SW480 (cell line): ENCODE measurements at places on chromosomes 2 and 18.

GRCh38 chr2:100831831-100832230, 11.9 kb downstream of the NPAS2 start:
- no peak for DNase-seq

GRCh38 chr2:19806131-19806530, 95.7 kb downstream of the TTC32 start:
- no peak for DNase-seq

DNA sequence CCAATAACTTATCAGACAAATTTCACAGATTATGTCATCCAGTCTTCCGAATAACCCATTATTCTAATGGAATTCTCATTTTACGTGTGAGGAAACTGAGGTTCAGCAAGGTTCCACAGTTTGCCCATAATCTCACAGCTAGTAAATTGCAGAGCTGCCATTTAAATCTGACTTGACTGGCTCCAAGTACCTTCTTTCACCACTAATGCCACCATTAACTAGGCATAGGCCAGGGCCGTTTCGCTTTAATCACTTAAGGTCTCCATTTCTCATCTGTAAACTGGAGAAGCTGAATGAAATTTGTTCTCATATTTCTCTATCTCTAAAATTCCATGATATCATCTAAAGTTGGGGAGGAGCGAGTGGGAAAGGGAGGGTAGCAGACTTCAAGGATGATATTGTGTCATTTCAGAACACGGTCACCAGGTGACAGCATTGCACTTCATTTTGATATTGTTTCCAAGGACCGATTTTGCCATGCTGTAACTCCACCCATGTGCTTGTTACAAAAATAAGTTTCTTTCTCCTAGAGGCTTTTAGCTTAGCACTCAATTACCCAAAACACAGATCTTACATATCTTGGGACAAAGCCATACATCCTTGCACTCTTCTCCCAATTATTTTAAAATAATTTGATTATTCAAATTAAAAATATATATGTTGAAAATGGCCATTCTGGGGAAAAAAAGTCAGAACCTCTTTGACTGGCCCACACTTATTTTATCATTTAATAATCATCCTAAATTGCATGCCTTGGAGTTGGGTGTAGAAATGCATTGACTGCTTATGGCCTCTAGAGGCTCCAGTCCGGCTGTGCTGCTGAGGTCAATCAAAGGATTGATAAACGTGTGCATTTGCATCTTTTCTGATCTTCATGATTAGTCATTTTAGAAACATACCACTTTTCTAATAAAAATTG, 123.8 kb downstream of the AKAIN1 start:
- peak; percentile 46 for DNase-seq

GRCh38 chr2:166068981-166069380, 58.8 kb downstream of the SCN1A start:
- no peak for DNase-seq

- DNase-seq = no peak
Observed at GRCh38 chr18:41850781-41851180, 104.3 kb upstream of the PIK3C3 start.

DNA sequence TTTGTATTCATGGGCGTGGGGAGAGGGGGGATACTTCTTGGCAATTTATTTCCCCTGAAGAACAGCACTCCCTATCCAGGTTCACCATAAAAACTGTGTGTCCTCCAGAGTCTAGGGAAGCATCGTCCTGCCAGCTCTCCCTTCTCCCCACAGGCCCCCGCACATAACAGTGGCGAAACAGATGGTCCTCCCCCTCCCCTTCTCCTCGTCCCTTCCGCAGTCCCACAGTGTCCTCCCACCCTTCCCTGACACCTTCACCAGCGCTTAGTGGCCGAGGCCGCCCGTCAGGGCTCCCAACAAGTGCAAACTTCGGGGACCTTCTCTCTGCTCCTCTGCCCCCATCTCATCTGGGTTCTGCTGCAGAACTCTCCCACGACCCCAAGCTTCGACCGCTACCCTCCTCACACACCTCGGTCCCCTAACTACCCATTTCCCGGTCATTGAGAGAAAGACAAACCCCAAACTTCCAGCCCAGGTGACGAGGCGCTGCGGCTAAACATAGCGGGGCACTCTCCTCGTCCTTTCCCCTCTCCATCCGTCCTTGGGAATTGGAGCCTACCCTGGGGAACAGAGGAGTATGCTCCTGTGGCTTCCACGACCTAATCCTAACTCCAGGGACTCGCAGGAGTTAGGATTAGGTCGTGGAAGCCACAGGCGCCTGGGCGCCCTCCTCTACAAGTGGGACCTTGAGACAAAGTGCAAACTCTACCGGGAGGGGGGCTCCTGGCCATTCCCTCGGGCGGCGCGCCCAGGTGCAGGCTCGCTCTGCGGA, 971 bp downstream of the ZNF385B start:
- no peak for DNase-seq

- DNase-seq = peak; percentile 46
Observed at GRCh38 chr18:13471971-13472628, 253.5 kb downstream of the LDLRAD4 start.

DNA sequence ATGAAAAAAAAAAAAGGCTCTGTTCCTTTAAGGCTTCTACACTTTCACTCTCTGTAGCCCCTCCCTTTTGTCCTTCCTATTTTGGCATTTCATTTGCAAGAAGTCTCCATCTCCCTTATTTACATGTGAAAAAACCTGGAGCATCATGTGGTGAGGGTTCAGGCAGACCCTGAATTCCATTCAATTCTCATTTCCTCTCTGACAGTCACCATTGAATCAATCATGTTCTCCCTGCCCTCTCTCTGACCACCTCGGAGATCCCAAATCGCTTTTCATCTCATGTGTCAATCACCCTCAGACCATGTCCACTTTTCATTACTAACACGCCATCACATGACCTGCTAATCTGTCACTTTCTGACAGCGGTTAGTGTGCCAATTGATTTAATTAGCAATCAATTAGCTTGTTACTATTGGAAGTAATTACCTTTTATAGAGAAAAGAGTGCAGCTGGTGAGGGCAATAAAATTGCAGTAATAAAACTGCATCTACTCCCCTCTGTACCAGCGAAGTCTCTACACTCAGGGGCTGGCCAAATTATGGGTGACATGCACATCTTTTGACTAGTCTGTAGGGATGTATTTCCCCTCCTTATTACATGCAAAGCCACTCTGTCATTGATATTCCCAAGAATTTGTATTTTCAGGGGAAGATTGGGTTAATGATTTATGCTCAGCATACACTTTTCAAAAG, 317.4 kb downstream of the EN1 start:
- DNase-seq = no peak

GRCh38 chr2:170525566-170525900, 189.6 kb upstream of the SP5 start:
- peak; percentile 66 for DNase-seq
